ENCODE measurements at places on chromosomes 11 and 22.

GRCh38 chr11:12241401-12241800 lies 131.0 kb downstream of the MICAL2 start:
- DNase-seq: no peak

DNA sequence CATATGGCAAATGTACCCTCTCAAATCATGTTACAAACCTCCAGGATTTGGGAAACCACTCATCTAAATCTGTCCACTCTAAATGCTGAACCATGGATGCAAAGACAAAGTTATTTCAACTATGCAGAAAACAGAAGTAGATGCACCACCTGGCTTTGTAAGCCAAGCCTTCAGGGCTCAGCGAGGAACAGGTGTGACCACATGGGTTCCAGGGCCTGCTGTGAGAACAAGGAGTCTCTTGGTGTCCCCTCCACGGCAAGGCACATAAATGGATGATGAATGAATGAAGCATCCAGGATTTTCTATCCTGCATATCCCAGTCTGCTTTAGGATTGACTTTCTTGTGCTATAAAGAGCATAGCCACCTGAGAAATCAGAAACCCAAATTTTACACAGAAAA lies 284.5 kb downstream of the LARGE1 start:
- no peak for DNase-seq

GRCh38 chr11:128180441-128181087 lies 406.8 kb downstream of the ETS1 start:
- DNase-seq: peak; percentile 94

GRCh38 chr22:33209930-33210784 lies 152.0 kb upstream of the SYN3 start:
- DNase-seq: peak; percentile 28

DNA sequence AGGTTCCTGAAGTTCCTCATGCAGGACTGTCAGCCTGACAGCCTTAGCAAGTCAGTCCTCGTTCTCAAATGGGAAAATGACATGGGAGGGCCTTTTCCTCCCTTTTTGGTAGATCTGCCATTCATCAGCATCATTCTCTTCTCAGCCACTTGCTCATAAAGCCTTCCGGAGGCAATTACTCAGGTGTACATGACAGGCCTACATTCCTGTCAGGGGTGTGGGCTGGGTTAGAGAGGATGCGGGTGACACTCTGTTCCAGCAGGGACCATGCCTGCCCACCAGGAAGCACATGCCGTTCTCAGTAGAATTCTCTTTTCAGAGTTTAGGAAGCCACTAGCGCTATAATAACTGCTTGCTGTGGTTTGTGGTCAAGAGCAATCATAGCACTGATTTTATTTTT lies 24.2 kb upstream of the ANKK1 start:
- no peak for DNase-seq

GRCh38 chr11:76795290-76795935 lies 12.3 kb downstream of the TSKU start:
- DNase-seq: no peak

GRCh38 chr11:46039990-46040389 lies 81.3 kb downstream of the PHF21A start:
- peak; percentile 40 for DNase-seq

DNA sequence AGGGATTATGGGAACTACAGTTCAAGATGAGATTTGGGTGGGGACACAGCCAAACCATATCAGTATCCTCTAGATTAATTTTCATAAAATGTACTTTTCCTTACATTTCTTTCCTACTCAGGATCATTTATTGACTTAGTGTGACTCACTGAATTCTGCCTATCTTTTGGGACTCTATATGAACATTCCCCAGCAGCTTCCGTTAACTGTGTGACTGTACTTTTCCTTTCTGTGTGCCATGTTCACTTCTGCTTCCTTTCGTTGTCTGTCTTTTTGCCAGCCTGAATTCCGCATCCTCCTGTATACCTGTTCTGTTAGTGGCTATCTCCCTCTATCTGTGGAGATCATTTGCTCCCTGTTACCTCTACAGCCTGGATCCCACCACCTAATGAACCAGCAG lies 48.8 kb downstream of the SPECC1L start:
- DNase-seq: no peak

DNA sequence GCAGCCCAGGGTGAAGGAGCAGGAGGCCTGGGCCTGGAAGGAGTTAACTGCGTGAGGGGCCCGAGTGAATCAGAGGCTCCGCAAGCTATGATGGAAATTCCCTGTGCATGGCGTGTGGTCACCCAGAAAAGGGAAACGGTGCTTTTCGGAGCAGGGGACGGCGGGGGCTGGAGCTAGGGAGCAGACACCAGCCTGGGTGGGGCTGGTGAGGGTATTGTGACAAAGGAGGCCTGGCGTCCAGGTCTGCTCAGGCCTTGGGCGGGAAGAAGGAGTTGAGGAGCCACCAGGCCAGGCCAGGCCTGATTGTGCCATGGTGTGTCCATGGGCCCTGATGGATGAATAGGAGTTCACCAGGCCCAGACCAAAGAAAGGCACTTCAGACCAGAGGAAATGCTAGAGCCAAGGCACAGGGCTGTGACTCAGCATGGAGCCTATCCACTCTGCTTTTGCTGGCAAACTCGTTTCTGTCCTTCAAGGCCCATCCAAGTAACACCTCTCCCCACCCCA lies 12.8 kb upstream of the SPI1 start:
- DNase-seq: no peak
